KG1 (cell line): ENCODE measurements at places on chromosomes 12 and 14.
A peak's percentile ranks its signal among the peaks of the same experiment; 100 is the strongest.

- DNase-seq, result no peak
Measured at GRCh38 chr12:473863-474577, 14.3 kb downstream of the B4GALNT3 start.

GRCh38 chr12:116694653-116695463 lies 43.0 kb downstream of the SPRING1 start:
- no peak for DNase-seq

DNA sequence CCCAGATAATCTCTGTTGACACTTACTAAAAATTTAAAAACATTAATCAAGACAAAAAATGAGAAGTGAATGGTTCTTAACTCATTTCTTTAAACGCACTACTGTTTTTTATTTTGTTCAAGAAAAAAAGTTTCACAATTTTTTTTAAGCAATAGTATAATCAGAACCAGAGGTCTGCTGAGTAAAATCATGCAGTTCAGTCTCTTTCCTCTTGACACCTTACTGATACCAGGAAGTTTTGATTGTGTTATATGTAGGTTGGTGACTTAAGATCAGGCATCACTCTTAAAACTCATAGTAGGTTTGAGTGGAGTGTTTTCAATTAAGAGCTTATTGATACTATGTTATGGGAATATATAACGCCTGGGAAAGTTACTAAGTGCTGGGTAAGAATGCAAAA lies 121.4 kb downstream of the TRMT5 start:
- no peak for DNase-seq

DNA sequence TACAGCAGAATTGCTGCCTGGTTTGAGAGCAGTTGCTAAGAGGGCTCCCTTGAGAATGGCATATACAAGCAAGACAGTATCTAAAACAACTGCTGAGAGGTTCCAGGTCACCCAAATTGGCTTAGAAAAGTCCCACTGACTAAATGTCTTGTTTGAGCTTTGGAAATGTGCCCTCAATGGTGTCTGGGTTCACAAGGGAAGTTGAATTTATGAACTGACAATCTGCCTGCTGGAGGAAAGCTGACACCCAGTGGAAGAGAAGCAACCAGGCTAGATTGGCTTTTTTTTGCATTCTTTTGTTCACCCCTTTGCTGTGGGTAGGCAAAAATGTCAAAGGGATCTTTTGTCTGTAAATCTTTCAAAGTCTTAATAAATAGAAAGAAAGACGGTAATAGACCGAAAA lies 44.6 kb upstream of the NPFF start:
- no peak for DNase-seq

GRCh38 chr14:24843494-24843893 lies 206.5 kb downstream of the STXBP6 start:
- no peak for DNase-seq

GRCh38 chr14:69532561-69533340 lies 41.9 kb downstream of the CCDC177 start:
- DNase-seq, result no peak

- DNase-seq, result no peak
Measured at GRCh38 chr14:31269634-31270195, 62.1 kb upstream of the HECTD1 start.

GRCh38 chr14:51511265-51511664 lies 140.4 kb upstream of the FRMD6 start:
- DNase-seq, result no peak

- no peak for DNase-seq
Measured at GRCh38 chr12:122389677-122390076, 32.8 kb downstream of the CLIP1 start.

DNA sequence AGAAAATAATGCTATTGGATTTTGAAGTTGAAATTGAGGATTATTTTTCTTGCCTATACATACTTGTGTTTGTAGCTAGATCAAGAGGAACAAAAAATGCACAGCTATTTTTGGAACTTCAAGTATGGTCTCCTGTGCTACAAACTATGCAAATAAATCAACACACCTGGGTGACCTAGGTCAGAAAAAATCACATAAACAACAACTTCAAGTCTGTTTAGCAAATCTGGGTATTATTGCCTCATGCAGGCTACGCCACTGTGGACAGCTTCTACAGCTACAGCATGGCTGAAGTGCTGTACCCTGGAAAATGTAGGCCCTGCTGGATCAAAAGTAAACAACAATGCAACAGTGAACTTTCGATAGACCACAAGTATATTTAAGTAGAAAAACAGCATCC lies 87.5 kb downstream of the SLC6A15 start:
- DNase-seq, result no peak

DNA sequence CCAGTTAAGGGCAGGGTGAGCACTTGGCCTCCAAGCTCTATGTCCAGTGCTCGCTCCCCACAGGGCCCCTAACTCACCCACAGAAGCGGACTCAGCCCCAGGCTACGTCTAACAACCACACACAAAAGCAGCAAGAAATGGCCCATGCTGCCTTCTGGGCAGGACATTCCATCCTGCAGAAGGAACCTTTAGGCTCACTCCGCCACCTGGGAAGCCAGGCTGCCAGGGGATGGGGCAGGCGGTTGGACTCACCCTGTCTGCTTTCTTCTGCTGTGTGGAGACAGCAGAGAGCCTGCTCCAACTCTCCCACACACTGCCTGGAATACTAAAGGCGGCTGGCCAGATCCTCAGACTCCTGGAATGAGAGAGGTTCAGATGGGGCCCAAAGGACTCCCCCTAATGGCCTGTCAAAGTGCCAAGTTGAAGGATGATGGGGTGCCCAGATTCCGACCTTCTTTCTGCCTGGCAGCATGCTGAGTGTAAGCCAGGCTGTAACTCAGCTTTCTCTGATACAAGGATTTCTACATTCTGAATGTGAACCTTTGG lies 27.7 kb upstream of the BLTP3B start:
- no peak for DNase-seq

DNA sequence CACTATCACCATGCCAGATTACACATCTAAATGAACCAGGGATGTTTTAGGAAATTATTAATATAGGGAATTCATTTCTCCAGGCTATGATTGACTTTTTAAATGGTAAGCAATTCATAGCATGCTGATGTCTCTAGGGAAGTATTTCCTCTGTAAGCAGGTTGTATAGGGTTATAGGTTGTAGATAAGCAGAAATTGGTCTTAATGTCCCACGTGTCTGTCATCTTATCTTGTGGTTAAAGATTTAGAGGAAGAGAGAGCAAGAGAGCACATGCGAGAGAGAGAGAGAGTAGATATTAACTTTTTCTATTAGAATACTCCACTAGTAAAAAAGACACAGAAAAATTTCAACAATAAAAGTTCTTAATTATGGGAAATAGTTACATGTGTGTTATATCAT lies 32.6 kb downstream of the TRHDE start:
- DNase-seq, result no peak

DNA sequence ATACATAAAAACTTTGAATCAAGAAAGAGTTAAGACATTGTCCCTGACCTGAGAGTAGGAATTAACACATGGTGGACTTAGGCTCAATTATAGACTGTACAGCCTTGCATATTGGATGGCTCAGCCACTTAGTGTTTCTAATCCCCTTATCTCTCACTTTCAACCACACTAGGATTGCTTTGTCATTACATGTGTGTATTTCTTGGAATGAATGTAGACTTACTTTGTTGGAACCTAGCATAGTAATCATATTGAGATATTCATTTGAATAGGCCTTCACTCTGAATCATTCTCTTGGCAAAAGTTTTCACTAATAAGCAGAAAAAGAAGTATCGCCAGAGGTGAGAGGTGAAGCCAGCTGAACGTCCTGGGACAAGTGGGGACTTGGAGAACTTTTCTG lies 1973.9 kb upstream of the FLRT2 start:
- DNase-seq, result no peak

DNA sequence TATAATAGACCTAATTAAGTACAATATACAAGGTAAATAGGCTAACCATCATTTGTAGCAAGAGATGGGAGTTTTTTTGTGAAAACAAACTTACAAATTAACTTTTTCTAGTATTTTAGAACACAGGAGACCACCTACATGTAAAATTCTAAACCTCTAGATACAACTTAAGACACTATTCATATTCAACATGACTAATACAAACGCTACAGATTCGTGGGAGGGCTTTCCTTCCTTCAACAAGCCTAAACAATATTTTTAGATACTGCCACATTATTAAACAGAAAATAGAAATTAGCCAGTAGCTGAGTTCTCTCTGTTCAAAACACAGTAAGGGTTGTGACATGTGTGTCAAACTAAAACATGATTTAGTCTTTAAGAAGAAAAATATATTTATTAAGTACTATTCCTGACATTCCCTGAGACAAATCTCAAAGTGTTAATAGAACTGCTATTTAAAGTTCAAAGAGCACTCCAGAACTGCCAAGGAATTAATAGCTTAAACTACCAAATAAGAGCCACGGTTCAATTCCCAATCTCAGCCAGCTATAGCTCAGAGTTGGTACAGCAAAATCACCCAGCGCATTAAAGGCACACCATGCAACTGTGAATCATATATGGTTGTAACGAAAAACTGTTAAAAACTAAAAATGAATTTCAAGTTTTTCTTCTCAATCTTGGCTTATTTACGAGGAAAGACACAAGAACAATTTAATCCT lies 10.7 kb downstream of the MED13L start:
- DNase-seq, result no peak

DNA sequence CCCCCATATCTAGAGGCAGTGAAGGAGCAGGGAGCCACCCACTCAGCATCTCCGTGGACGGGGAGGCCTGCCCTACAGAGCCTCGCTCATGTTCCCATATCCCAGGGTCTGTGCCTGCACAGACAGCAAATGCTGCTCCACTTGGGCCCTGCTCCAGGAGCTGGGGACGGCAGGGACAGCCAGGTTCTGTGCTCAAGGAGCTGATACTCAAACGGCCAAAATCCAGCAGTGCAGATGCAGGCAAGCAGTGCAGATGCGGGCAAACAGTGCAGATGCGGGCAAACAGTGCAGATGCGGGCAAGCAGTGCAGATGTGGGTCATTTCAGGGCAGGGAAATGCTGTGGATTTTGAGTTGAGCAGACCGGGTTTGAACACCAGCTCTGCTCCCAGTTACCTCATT lies 6.2 kb upstream of the SERPINA12 start:
- no peak for DNase-seq

DNA sequence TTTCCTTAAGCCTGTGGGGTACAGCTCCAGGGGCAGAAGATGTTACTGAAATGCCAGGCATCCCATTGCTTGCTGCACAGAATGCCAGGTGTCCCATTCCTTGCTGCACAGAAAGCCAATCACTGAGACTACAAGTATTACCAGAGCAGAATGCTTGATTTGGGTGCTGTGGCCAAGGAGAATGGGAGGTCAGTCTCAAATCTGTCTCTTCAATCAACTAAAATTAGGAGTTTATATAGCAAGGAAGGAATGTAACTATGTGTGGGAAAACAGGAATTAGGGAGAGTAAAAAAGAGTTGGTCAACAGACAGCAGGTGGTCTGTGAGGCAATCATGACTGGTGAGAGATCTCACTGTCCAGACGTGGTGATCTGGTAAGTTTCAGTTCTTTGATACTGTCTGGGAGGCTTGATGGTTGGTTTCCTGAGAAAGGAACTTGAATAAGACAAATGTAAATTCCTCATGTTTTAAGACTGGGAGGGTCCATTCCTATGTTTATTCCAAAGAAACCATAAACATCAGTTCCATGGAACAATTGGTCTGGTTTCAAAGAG lies 31.2 kb upstream of the VASH1 start:
- DNase-seq, result no peak

DNA sequence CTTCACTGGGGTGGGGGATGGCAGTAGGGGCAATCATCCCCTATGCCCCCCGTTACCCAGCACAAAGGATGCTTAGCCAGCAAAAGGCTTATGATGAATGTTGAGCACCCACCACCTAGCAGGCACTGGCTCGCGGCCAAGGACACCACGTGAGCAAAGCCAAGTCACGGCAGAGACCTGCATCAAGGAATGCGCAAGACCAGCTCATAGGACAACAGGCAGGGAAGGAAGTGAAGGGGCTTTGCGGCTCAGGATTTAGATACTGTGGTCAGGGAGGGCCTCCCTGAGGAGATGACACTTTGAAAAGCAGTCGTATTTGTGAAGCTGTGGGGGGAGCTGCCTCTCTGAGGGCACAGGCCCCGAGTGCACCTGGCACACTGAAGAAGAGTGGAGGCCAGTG lies 32.8 kb downstream of the SH2B3 start:
- DNase-seq, result peak; percentile 60

DNA sequence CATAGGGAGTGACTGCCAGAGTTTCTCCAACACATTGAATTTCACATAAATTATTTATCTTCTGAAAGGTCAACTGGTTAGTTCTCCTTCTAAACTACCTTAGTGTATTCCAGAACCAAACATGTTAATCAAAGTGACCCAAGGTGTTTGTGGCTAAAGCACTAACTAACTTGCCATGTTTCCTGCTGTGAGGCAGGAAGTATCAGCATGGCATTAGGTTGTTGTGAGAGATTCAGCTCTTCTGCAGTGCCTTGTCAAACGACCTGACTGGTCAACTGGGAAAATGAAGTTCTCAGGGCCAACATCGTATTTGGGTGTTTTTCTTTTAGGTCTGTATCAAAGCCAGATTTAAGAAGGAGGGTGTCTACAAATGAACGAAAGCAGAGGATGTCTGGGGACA lies 448.1 kb downstream of the APAF1 start:
- DNase-seq, result no peak

GRCh38 chr14:47167402-47167801 lies 508.0 kb downstream of the MDGA2 start:
- no peak for DNase-seq

DNA sequence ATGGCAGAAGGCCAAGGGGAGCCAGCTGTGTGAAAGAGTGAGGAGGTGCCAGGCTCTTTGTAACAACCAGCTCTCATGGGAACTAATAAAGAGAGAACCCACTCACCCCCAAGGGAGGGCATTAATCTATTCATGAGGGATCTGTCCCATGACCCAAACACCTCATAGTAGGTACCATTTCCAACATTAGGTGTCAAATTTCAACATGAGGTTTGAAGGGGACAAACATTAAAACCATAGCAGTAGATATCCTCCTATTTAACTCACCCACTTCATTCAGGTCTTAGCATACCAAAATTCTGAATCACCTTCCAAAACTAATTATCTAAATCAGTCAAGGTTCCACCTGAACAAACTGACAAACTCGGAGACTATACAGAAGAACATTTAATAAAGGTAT lies 75.3 kb downstream of the PPFIA2 start:
- no peak for DNase-seq

GRCh38 chr14:25546826-25547225 lies 496.9 kb upstream of the STXBP6 start:
- no peak for DNase-seq

- no peak for DNase-seq
Measured at GRCh38 chr14:89422952-89423345, 5.9 kb upstream of the FOXN3 start.

DNA sequence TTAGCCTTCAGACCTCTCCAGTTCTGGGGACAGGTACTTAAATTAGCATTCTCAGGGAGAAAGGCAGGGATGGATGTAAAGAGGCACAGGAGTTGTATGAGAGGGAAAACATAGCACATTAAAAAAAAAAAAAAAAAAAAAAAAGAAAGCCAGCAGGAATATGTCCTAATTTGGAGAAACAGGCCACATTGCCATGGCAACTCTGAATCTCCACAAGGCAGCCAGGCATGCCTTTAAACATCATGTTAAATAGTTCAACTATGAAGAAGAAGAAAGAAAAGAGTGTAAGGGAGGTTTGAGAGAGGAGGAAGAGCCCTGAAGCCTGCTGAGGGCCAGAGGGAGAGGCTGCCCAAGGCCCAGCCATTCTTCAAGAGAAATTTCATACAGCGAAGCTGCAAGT lies 145.8 kb downstream of the GRIN2B start:
- DNase-seq, result no peak

- DNase-seq, result no peak
Measured at GRCh38 chr14:93035917-93036651, 79.6 kb downstream of the ITPK1 start.

- DNase-seq, result no peak
Measured at GRCh38 chr14:99571303-99571986, 32.6 kb downstream of the CCDC85C start.
